ENCODE measurements at places on chromosomes 7 and 10. TPM values are rescaled to one million over a fixed set of nuclear protein-coding genes. Genes with fewer than 3 reads are reported as not detected.

Gene CUZD1
- 0.54 TPM for total RNA-seq

Gene GALNT17
- total RNA-seq, result not detected

Gene NRG3
- not detected for total RNA-seq

Gene HOXA6
- 40.1 TPM for total RNA-seq

Gene DMBT1
- under 0.01 TPM for total RNA-seq

Gene NEURL1
- total RNA-seq, result 6.7 TPM

Gene DKK1
- 0.27 TPM for total RNA-seq

Gene CDK1
- total RNA-seq, result 1.6 TPM

Gene CYP2C18
- total RNA-seq, result under 0.01 TPM

- DNase-seq, result peak; percentile 28
Observed at GRCh38 chr7:141663081-141663849, 38.7 kb downstream of the DENND11 start.

- DNase-seq, result peak; percentile 54
Observed at GRCh38 chr10:20596065-20596755, 300.9 kb downstream of the NEBL start.

GRCh38 chr10:61835946-61836887 is 65.3 kb upstream of the ARID5B start:
- no peak for DNase-seq

- DNase-seq, result no peak
Observed at GRCh38 chr7:113281223-113281622, 162.9 kb upstream of the SMIM30 start.

DNA sequence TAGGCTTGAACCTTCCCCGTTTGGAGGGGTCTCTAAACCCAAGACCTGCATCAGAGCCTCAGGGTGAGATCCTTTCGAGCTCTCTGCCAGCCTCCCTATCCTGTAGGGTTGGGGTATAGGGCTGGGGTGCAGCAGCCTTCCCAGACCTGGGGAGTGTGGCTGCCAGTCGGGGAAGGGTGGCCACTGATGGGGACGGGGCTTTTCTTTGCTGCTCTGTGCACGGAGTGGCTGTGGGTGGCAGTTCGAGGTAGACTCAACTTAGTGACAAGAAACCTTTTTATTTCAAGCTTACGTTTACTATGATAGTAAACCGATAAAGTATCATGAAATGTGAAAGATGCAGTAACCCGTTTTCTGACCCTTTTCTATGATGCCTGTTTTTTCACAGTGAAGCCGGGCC is 13.0 kb downstream of the ZNF316 start:
- no peak for DNase-seq

DNA sequence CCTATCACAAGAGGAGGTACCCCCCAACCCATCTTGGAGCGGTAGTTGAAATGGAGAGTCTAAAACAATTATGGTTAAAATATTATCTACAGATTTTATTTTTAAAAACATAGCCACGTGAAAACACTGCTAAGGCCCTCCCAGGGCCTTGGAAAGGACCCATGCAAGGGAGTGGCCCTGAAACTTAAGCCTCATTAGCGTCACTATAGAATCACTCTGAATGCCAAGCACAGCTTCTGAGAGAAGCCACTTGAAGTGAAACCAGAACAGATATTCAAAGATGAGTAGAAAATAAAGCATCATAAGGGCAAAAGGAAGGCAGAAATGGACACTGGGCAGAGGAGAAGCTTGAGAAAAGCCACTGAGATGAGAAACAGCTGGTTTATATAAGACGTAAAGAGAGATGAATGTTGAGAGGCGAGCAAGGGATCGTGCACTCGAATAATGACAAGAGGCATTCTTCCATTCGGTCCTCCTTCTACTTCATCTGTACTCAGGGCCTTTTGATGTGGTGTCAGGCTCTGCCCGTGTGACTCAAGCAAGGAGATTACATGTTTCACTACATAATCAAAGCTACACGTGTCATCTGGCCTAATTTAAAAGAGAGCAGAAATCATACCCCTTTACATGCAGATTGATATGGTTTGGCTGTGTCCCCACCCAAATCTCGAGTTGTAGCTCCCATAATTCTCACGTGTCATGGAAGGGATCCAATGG is 33.4 kb upstream of the SLC39A12 start:
- DNase-seq, result no peak

- no peak for DNase-seq
Observed at GRCh38 chr10:114479307-114479706, 75.0 kb upstream of the AFAP1L2 start.

- no peak for DNase-seq
Observed at GRCh38 chr10:73039635-73040034, 57.0 kb downstream of the P4HA1 start.

- peak; percentile 81 for DNase-seq
Observed at GRCh38 chr7:2864999-2865670, 21.0 kb upstream of the GNA12 start.

GRCh38 chr7:108442039-108442568 is 14.1 kb downstream of the NRCAM start:
- DNase-seq, result no peak

GRCh38 chr10:67670401-67670800 is 25.6 kb downstream of the CTNNA3 start:
- DNase-seq, result no peak

- peak; percentile 41 for DNase-seq
Observed at GRCh38 chr7:15042285-15043065, 139.9 kb upstream of the DGKB start.

DNA sequence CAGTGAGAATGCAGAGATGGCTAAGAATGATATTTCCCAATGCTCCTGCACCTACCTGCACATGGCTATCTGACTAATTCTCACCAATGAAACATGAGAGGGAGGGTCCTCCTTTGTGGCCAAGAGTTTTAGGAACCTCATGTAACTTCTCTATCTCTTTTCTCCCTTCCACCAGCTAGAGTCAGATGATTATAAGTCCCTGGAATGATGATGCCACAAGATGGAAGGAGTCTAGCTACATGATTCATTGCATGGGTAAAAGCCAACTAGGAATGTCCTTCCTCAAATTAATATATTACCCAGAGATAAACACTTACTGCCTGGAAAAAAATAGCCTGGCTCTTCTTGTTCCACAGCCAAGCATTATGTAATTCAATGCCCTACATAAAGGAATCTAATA is 55.1 kb upstream of the AASS start:
- DNase-seq, result no peak

GRCh38 chr10:43408331-43408709 is 666 bp downstream of the HNRNPF start:
- no peak for DNase-seq

DNA sequence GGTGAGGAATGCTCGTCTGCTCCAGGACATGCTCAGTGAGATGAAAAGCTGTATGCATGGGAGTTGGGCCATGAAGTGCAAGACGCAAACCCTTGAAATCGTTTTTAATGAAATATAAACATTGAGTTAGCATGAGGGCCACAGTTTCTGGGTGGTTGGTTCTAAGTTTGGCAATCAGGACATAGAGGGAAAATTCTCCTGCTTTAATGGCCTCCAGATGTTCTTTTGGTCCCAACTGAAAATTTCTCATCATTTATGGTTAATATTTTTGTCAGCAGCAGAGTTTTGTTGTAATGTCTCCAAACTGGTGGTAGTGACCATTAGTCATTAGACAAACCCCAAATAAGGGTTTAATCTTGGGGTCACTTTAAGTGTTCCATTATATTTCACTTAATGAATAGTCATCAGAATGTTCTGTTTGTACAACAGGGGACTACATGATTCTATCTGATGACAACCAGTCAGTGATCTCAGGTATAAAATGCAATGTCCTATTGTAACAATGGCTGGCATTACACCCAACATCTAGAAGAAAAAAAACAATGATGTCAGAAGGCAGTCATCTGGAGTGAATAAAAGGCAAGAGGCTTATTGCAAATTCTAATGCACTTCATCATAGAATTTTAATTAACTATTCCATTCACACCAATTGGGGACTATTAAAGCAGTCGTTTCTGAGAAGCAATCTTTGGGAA is 197.4 kb downstream of the JCAD start:
- DNase-seq, result no peak

DNA sequence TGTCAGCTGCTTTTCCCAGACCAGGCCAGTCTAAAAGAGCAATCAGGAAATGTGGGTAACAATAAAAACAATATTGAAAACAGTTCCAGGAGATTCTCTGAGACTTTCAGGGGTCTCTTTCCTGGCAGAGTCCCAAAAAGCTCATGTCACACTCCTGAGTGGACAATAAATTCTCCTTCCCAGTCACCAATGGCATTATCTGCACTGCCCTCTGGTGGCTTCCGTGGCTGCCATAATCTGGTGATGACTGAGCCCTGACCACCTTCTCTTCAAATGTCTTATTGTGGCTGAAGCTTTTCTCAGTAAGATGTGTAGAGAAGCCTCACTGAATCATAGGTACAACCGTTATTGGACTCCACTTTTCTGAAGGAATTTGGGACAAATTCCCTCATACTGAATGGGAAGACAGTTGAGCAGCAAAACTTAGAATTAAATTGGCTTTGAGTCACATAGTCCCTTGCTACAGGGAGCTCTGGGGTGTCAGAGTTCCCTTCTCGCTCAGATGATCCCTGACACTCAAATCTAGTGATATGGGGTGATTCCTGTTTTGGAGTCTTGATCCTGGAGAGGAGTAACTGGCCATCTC is 24.4 kb upstream of the ASAH2 start:
- DNase-seq, result peak; percentile 13

GRCh38 chr10:93874309-93875031 is 19.3 kb upstream of the SLC35G1 start:
- no peak for DNase-seq

GRCh38 chr7:30974605-30975255 is 11.0 kb downstream of the GHRHR start:
- peak; percentile 80 for DNase-seq

GRCh38 chr7:7681191-7681935 is 37.0 kb downstream of the RPA3 start:
- DNase-seq, result peak; percentile 74

- DNase-seq, result no peak
Observed at GRCh38 chr7:21636694-21637093, 93.9 kb downstream of the DNAH11 start.

GRCh38 chr7:29362380-29362779 is 167.8 kb downstream of the CHN2 start:
- DNase-seq, result no peak

DNA sequence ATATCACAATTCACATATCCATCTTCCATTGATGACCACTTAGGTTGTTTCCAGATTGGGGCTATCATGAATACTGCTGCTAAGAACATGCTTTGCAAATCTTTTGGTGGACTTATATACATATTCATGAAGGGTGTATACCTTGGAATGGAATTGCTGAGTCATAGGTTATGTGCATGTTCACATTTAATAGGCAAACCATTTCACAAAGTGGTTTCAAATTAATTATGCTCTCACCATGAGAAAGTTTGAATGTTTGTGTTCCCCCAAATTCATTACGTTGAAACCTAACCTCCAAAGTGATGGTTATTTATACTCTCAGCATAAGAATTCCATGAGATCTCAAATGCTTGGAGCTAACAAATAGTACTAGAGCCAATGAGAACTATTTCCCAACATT is 86.4 kb downstream of the VPS41 start:
- DNase-seq, result no peak

DNA sequence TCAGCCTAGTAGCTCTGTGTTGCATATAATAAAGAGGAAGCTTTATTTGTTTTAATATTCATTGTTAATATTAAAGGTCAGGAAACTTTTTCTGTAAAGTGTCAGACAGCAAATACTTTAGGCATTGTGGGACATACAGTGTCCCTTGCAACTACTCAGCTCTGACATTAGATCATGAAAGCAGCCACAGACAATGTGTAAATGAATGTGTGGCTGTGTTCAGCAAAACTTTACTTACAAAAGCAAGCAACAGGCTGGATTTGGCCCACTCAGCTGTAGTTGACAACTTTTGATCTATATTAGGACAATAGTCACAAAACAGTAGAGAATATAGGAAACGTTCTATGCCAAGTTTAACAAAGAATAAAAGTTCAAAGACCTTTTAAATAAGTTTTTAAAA is 173.3 kb downstream of the RNLS start:
- DNase-seq, result no peak

DNA sequence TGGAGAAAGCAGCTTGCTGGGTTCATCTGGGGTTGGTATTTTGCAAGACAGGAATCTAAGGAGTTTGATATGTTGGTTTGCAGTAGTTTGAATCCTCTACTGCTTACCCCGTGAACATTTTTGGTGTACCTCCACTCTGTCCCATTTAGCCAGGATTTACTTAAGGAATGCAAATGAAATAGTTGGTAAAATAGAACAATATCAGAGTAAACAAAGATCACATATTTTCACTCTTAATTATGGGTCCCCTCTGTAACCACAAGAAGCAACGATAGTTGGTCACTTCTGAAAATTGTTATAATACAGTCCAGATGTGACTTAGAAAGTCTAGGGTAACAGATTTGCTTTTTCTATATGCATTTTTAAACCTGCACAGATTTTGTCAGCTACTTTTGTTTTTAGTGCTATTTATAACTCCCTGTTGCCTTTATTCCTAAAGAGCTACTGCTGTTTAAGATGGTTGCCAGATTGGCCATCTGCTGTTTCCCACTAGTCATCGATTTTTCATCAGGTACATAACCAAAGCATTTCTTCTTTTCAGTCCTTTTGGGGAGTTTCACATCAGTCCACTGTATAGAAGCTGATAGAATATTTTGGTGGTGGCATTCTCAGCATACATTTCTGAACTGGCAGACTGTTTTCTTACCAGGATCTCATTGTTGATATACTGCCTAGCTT is 37.6 kb downstream of the MAPK8 start:
- no peak for DNase-seq

All from hematopoietic multipotent progenitor cell (in vitro differentiated cells).